Dermis lymphatic vessel endothelial cell (primary cell): ENCODE measurements at places on chromosomes 5 and 9. TPM values are rescaled to one million over a fixed set of nuclear protein-coding genes. Genes with fewer than 3 reads are reported as not detected.

CER1 gene
- total RNA-seq = not detected in 2 replicates

SLC6A19 gene
- total RNA-seq = not detected in 2 replicates

SPINK6 gene
- total RNA-seq = not detected in 2 replicates

GCNT4 gene
- total RNA-seq = 0.11 and 0.34 TPM in 2 replicates

SLC23A1 gene
- not detected in 2 replicates for total RNA-seq

LRRC26 gene
- not detected in 2 replicates for total RNA-seq

PCDHB4 gene
- total RNA-seq = 0.09 and 0.22 TPM in 2 replicates

AJM1 gene
- total RNA-seq = 0.60 and 0.65 TPM in 2 replicates

C7 gene
- 0.09 and 0.33 TPM in 2 replicates for total RNA-seq

RAD17 gene
- total RNA-seq = 13.5 and 19.5 TPM in 2 replicates

ACOT12 gene
- not detected in 2 replicates for total RNA-seq

TEX48 gene
- not detected in 2 replicates for total RNA-seq

PCDHGA8 gene
- 0.54 and 1.5 TPM in 2 replicates for total RNA-seq

ACTBL2 gene
- total RNA-seq = under 0.01 TPM in 1 of 2 replicates, not detected in the other

OMD gene
- total RNA-seq = not detected in 2 replicates

GDNF gene
- total RNA-seq = not detected in 2 replicates

RBM22 gene
- total RNA-seq = 15.8 and 23.1 TPM in 2 replicates

OR1Q1 gene
- total RNA-seq = not detected in 2 replicates

SLC2A8 gene
- total RNA-seq = 5.7 and 6.8 TPM in 2 replicates

HAND1 gene
- total RNA-seq = not detected in 2 replicates

ARID3C gene
- total RNA-seq = under 0.01 and 0.09 TPM in 2 replicates

GRXCR2 gene
- not detected in 2 replicates for total RNA-seq

DDX4 gene
- total RNA-seq = not detected in 2 replicates

IFNK gene
- not detected in 2 replicates for total RNA-seq

SLC36A2 gene
- total RNA-seq = not detected in 2 replicates

NR6A1 gene
- total RNA-seq = 1.1 and 1.3 TPM in 2 replicates

TNFSF15 gene
- total RNA-seq = 0.26 and 0.76 TPM in 2 replicates

FOXD4L5 gene
- total RNA-seq = 0.09 TPM in 1 of 2 replicates, not detected in the other

F2RL1 gene
- total RNA-seq = 14.8 and 21.8 TPM in 2 replicates

BTNL9 gene
- 0.11 and 0.60 TPM in 2 replicates for total RNA-seq

SPINK13 gene
- not detected in 2 replicates for total RNA-seq

BAAT gene
- under 0.01 TPM in 1 of 2 replicates, not detected in the other for total RNA-seq

AK8 gene
- total RNA-seq = 0.09 and 0.11 TPM in 2 replicates

FOXD4L6 gene
- under 0.01 TPM in 1 of 2 replicates, not detected in the other for total RNA-seq

IL13 gene
- not detected in 2 replicates for total RNA-seq

FGF1 gene
- 0.09 and 0.54 TPM in 2 replicates for total RNA-seq

RABEPK gene
- 13.0 and 16.8 TPM in 2 replicates for total RNA-seq

LHX3 gene
- total RNA-seq = not detected in 2 replicates

NOXA1 gene
- 0.95 and 2.3 TPM in 2 replicates for total RNA-seq

CERCAM gene
- total RNA-seq = 18.4 and 20.4 TPM in 2 replicates

ATP10B gene
- total RNA-seq = under 0.01 and 0.09 TPM in 2 replicates

CYLC2 gene
- not detected in 2 replicates for total RNA-seq

PRDM9 gene
- total RNA-seq = not detected in 2 replicates

SPATA31D4 gene
- not detected in 2 replicates for total RNA-seq

RANBP17 gene
- total RNA-seq = 11.3 and 20.6 TPM in 2 replicates

PRRT1B gene
- total RNA-seq = not detected in 2 replicates

IER5L gene
- 16.4 and 20.4 TPM in 2 replicates for total RNA-seq

MRPL36 gene
- 44.0 and 44.2 TPM in 2 replicates for total RNA-seq

NMUR2 gene
- not detected in 2 replicates for total RNA-seq

TSC1 gene
- 19.7 and 22.4 TPM in 2 replicates for total RNA-seq

MZB1 gene
- 0.22 and 0.26 TPM in 2 replicates for total RNA-seq

HSD17B3 gene
- total RNA-seq = not detected in 2 replicates

TMEM252 gene
- total RNA-seq = 0.11 TPM in 1 of 2 replicates, not detected in the other

SPINK7 gene
- total RNA-seq = not detected in 2 replicates

SIT1 gene
- not detected in 2 replicates for total RNA-seq
